ENCODE measurements at places on chromosomes 13 and 19.

DNA sequence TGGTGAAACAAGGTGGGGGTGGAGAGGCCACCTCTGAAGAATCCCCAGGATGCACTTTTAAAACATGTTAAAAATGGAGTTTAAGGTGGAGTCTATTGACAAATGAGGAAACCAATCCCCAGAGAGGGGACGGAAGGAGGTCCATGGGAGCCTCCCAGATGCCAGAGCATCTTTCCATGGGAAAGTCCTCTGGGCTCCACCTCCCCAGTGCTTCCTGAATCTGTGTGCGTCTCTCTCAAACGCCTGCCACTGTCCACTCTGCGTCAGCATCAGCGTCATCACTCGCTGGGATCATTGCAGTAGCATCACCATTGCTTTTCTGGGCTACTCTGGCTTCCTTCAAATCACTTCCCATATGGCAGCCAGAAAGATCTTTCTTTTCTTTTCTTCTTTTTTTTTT, 6.2 kb downstream of the GPR4 start:
- DNase-seq, result no peak

DNA sequence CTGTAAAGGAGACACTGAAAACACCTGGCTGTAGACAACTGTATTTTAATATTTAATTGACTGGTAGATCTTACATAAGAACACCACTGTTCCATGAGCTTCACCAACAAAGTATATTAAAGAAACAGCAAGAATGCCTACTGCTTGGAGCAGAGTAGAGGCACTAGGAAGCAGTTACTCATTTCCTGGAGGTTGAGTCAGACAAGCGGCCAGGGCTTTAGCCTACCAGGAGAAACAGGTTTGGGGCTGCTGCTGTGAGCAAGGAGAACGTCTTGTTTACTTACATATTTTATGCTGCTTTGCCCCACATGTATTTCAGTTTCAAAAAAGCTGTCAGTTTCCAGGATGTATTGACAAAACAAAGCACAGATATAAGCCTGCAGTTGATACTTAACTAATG, 33.4 kb downstream of the ALG5 start:
- no peak for DNase-seq

- no peak for DNase-seq
Observed at GRCh38 chr13:24624801-24625231, 55.4 kb upstream of the ATP12A start.

- DNase-seq, result no peak
Observed at GRCh38 chr19:43354305-43354627, 780 bp downstream of the CD177 start.

DNA sequence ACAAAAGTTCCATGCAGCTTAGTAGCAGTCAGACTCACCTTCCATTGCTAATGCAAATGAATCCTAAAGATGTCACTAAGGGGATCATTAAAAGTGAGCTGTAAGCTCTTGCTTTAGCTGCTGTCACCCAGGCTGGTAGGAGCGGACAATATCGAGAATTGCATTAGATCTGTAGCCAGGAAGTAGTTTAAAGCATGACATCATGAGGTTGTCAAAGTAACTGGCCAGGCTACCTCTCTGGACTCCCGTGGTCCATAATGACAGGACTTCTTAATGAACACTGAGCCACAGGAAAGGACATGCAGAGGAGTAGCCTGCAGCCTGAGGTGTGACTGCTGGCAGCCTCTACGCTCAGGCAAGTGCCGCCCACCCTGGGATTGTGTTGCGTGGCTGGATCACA, 522.3 kb upstream of the NBEA start:
- no peak for DNase-seq

GRCh38 chr13:80319004-80319403, 21.9 kb downstream of the SPRY2 start:
- no peak for DNase-seq

DNA sequence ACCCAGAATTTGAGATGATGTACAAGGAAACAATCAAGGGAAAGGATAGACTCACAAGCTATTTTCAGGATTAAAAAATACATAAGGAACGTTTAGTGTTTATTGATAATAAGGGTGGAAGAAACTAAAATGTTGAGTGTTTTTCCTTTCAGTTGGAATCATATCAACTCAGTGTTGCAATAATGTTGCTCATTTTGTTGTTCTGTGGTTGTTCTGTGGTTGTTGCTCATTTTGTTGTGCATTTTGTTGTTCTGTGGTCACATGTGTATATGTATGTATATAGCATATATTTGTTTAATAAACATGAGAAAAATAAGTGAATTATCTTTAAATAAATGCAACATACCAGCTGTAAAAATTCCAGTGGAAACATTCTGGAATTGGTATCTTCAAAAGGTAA, 262.4 kb upstream of the SPRY2 start:
- DNase-seq, result no peak

DNA sequence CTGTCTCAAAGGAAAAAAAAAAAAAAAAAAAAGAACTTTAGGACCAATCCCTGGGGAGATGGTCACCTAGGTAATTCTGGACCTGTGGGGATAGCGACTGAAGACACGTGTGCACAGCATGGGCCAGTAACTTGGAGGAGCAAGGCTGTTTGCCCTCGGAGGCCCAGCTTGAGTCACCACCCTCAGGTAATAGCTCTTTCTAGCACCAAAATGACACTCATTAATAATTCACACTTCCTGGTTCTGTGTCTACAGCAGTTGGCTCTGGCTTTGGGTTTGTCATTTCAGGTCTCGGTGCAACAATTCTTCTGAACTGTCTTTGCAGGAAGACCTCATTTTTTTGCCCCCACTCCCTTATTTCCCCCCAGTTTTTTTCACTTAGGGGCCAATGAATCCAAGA, 3.9 kb upstream of the ATP11A start:
- no peak for DNase-seq

DNA sequence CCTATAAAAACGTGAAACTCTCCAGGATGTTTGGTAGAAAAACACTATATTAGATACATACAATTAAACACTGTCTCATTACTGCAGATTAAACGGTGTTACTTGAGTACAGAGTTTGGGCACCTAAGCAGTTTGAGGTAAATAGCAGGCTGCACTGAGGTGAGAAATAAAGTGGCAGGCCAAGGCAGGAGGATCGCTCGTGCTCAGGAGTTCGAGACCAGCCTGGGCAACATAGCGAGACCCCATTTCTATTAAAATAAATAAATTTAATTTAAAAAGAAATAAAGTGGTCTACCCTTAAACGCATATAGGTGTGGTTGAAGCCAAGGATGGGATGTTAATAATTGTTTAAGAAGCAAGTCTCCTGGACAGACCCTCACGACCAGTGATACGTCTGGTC, 1.2 kb downstream of the PSPC1 start:
- no peak for DNase-seq

DNA sequence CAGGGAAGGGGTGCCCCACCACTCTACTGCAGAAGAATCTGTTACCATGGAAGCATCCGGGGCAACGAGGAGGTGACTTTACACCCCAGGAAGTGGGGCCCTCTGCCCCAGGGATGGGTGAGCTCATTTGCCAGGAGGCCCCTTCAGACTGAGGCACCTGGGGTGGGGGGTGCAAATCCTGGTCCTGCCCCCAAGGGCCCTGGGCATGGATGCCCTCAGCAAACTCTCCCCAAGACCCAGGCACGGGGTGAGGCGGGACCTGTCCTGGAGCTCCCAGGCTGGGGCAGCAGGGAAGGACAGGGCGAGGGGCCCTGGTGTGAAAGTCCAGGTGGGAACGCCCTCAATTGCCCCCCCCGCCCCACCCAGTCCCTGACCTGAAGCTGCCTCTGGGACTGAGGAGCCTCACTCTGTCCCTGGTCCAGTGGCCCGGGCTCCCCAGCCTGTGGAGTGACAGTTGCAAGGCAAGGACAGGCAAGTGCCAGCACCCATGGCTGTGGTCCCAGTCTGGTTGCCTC, 52.5 kb downstream of the C1QTNF9 start:
- DNase-seq, result no peak

DNA sequence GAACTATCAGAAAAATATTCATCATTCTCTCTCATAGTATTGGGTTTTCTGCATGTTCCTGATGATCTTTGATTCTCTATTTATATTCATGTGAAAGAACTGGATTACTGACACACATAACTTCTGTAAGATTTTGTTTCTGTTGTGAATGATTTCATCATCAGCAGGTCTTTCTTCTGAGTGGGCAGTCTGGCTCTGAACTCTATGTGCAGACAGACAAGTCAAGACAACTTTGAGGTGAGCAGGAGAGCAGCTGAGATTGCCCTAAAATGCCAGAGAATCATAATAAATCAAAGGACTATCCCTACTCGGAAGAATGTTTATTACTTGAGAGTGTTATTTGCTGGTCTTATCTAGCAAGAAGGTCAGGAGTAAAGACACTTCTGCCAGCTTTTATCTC, 652.1 kb upstream of the GPC6 start:
- no peak for DNase-seq

DNA sequence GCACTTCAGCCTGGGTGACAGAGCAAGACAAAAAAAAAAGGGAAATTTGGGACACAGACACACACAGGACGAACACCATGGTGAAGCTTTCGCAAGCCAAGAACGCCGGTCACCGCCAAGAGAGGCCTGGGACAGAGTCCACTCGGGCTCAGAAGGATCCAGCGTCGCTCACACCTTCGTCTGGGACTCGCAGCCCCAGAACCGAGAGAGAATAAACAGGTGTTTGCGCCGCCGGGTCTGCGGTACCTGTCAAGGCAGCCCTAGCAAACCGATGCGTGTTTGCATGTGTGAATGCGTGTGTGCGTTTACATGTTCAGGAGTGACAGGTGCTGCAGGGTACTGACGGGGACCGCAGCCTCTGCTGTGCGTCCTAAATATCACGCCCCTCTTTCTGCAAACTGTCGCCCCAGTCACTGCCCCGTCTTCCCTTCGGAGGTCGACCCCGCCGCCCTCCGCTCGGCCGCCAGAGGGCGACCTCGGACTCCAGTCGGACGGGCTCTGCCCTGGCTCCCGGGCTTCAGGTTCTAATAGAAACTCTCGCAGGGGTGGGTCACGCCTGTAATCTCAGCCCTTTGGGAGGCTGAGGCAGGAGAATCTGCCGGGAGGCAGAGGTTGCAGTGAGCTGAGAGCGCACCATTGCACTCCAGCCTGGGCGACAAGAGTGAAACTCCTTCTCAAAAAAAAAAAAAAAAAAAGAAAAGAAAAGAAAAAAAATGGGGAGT, 11.8 kb upstream of the CSNK1G2 start:
- DNase-seq, result peak; percentile 87

GRCh38 chr19:5101871-5102270, 133.0 kb downstream of the KDM4B start:
- no peak for DNase-seq

GRCh38 chr19:47405197-47405550, 14.2 kb downstream of the MEIS3 start:
- DNase-seq, result no peak

GRCh38 chr19:17625043-17625442, 63.1 kb downstream of the UNC13A start:
- no peak for DNase-seq

- peak; percentile 25 for DNase-seq
Observed at GRCh38 chr19:7863157-7863970, 10.8 kb downstream of the PRR36 start.

DNA sequence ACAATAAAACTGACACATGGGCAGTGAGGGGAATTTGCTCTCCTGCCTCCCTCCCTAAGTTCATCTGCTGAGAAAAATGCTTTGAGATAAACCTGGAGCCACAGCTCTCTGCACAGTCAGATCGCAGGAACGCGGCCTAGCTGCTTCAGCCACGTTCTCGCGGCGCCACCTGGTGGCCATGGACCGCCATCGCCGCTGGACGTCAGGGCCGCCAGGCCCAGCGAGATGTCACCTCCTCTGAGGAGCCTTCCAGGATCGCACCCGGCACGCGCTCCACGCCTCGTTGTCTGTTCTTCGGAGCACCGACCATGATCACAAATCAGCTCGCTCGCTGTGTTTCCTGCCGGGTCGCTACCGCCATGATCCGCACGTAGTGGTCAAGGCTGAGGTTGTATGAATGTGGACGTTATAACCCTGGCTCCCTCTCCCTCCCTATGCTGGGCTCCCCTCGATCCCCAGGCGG, 20.6 kb upstream of the USP29 start:
- DNase-seq, result peak; percentile 52

GRCh38 chr19:40519352-40520322, 52.8 kb downstream of the SPTBN4 start:
- DNase-seq, result no peak

- no peak for DNase-seq
Observed at GRCh38 chr13:105345730-105346129, 1189.7 kb downstream of the EFNB2 start.

- DNase-seq, result no peak
Observed at GRCh38 chr13:101751488-101751887, 299.0 kb downstream of the ITGBL1 start.

DNA sequence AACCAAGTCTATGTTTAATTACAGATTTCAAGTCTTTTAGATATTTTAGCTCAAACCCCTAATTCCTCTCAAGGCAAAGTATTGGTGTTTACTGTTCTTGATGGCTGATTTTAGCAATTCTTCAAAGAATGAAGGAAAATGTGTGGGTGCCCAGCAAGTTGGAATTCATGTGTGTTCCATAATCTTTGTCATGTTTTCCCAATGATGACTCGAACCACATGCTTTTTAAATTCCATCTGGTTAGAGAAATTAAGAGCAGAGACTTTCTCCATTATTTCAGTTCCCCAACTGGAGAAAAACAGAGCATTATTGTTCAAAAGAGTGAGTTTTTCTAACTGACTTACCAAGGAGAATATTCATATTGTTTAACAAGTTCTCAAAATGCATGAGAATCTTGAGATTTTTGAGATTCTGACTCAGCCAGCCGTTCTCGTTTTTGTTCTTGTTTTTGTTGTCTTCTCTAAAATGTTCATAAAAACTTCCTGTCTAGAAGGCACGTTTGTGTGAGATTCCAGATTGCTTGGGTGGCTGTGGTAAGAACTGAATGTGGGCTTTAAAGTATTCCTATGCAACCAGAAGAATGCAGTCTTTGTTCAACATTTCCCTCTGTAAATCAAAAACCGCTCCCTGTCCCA, 404.7 kb downstream of the IRS2 start:
- DNase-seq, result no peak

GRCh38 chr13:29423050-29423449, 172.4 kb downstream of the SLC7A1 start:
- no peak for DNase-seq

DNA sequence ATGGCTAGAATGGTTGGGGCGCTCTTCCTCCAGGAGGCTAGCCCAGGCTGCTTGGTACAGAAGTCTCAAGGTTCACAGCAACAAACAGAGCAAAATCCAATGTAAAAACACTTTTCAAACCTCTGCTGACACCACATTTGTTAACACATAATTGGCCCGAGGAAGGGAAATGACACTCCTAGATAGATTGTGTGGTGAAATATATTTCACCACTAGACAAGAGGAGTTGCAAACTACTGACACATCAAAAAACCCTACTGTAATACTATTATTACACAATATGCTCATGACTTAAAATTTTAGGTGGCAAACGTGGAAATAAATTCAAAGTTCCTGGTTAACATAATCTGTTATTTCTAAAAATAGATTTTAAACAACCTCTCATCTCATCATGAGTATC, 643.6 kb downstream of the PCDH9 start:
- DNase-seq, result no peak

DNA sequence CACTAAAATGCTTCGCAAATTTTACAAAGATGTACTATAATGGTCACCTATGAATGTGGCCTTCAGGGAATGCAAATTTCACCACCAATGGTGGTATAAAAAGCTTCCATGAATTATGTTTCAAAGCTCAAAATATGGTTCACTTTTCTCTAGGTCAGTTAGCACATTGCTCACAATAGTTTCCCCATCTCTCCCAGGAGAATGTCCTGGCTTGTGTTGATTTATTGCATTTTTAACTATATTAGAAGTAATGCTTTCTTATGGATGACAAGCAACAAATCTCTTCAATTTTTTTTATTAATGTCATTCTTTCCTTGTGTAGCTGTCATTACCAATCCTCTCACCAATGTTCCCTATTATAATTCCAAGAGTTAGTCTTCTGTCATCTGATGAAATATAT, 621.2 kb downstream of the TBC1D4 start:
- no peak for DNase-seq
